ENCODE measurements at places on chromosomes 3 and 15.

DNA sequence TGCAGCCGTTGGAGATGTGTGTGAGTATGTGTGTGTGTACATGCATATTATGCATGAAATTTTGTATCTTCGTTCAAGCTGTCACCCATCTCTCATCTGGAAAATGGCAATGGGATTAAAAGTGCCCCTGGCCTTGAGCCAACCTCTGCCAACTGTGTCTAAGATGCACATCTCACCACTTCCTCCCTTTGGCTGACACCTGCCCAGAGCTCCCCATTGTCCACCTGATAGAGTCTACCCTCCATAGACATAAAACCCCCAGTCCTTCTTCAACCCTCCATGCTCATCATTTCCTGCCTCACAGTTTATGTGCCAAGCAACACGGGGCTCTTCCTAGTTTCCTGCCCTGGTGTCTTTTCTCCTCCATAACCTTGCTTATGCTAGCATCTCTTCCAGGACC is 187.5 kb upstream of the HES1 start:
- DNase-seq: no peak

DNA sequence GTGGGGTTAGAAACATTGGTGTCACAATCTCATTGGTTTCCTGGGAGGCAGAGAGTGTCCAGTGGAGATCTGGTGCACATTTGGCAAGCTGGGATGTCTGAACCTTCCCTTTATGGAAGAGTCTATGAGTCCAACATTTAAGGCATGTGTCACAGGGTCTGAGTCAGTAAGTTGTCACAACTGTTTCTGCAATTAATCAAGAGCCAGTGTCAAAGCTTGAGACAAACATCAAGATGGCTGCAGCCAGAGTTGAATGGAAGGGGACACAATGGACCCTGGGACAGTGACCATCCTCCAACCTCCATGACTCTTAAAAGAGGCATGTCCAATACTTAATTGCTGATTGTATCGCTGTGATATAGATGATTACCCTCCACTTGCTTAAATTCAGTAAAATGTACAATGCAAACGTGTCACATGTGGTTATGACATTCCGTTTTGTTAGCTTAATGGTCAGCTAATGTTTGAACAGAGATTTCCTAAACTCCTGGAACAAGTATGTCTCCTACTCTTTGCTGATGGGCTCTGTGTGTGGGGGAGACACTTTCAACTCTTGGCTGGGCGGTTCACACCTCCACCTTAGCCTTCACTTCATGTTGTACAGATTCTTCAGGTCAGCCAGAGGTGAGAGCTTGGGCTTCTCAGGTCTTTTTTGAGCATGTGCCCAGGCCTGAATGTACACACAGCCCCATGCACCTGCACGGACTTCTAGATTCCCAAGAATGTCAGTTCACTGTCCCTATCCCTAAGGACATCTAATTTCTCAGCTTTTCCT is 79.9 kb upstream of the PRR23E start:
- DNase-seq: no peak

DNA sequence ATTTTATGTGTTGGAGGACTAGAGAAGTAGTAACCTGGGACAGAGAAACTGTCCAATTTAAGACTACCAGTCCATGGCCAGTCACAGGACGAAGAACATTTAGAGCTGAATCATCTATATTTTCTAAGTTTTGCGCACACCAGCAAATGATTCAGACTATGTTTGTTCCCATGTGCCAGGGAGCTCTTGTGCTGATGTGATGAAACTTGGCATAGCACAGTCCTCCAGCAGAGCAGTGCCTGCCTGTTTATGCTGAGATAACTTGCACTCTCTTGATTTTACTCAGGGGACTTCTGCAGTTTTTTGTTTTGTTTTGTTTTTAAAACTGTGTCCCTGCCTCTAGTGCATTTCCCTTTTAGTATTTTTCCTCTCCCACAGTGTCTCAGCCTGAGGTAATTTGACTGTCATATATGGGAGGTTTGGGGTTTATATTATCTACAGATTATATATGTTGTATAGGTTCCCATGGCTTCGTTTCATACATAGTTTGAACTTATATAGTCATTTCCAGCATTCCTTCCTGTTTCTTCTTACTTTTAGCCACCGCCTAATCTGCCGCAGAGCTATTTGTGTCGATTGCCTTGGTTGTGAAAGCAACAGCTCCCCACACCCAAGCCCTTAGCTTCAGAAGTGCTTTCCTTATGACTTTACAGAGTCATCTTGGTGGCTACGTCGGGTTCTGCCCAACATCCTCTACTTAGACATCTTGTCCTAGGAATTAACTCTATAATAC is 45.5 kb downstream of the PPM1L start:
- no peak for DNase-seq

DNA sequence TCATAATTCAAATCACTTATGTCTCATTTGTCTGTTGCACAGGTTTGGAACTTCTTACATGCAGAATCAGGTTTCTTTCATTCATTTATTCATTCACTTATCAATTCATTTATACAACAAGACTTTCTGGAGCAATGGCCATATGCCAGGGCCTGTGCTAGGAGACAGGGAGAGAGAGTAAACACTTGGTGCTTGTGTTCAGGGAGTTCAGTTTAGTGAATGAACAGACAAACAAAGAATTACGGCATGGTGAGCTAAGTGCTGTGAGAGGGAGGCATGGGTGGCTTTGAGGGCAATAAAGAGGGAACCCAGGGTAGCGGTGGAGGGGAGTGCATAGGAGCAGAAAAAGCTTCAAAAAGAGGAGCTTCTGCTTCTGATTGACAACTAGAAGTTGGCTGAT is 8.5 kb upstream of the IREB2 start:
- DNase-seq: no peak

- DNase-seq: peak; percentile 35
Observed at GRCh38 chr15:82021992-82022391, 23.8 kb downstream of the MEX3B start.

- DNase-seq: no peak
Observed at GRCh38 chr3:27034255-27034654, 334.9 kb downstream of the NEK10 start.

DNA sequence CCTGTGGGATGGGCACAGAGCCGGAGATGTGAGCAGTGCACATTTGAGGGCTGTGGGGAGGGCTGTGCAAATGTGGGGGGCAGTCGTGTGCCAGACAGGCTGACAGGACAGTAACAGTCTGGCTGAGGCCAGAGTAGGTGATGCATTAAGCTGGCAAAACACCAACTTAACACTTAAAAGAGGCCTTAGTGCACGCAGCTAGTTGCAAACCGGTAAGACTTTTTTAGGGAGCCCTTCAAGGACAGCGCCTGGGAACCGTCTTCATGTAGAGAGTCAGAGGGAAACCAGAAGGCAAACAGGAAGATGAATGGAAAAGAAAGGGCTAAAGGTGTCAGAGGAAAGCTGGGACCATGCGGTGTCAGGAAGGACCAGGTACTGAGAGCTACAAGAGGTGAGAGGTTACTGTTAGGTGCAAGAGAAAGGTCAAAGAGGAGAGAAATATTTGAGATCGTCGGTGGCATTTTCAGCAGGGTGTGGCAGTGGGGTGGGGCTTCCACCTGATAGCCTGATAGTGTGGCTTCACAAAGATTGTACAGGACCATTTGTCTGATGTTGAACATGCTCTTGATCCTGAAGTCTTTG is 30.0 kb upstream of the CHD2 start:
- no peak for DNase-seq

GRCh38 chr3:49257187-49257586 is 19.8 kb downstream of the C3orf62 start:
- no peak for DNase-seq

DNA sequence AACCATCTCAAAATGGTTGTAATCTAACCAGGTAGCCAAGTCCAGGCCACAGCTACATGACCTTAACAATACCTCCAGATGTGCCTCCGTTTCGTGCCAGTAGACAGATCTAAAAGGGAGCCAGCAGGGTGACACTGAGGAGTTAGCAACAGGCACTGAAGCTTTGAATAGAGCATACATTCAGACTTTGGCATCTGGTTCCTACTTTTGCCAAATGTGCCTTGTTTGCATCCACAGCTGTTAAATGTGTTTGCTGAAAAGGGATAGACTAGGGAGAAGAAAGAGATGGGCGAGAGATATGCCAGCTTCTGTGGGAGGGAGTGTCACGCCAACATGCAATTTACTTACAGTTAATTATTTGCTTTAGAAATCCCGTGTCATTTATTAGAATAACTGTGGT is 1433.9 kb upstream of the CADM2 start:
- no peak for DNase-seq

GRCh38 chr3:113222451-113223086 is 11.2 kb downstream of the BOC start:
- DNase-seq: no peak

- DNase-seq: no peak
Observed at GRCh38 chr3:62228467-62228866, 144.9 kb downstream of the FEZF2 start.

GRCh38 chr3:53375019-53375418 is 27.7 kb upstream of the DCP1A start:
- DNase-seq: peak; percentile 43

GRCh38 chr3:193815246-193816027 is 222.4 kb downstream of the OPA1 start:
- DNase-seq: no peak

DNA sequence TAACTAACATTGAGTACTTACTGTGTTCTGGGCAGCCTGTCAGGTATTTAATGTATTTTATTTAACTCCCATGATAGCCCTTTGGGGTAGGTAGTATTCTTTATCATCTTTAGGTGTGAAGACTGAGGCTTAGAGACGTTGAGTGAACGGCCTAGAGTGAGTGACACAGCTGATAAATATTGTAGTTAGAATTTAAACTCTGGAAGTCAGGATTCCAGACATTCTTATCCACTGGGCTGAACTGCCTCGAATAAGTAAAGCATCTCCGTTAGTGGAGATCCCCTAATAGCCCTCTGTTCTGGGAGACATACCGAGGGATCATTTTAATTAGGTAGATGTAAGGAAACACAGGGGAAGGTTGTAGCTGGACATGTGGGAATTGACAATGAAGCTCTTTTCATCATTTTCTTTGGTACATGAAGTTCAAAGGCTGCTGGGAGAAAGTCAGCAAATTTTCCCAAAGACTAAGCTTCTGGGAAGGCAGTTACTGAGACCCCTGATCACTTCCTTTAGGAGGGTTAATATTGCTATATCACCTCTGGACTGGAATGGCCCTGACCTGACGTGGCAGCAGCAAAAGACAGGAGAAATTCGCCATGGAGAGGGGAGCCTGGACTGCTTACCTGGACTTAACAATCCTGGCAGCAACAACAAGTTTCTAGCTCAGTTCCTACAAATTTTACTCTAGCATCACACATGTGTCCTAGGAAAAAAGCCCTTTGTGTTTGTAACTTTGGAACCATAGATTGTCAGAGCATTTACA is 11.7 kb upstream of the PDCD6IP start:
- DNase-seq: peak; percentile 44

DNA sequence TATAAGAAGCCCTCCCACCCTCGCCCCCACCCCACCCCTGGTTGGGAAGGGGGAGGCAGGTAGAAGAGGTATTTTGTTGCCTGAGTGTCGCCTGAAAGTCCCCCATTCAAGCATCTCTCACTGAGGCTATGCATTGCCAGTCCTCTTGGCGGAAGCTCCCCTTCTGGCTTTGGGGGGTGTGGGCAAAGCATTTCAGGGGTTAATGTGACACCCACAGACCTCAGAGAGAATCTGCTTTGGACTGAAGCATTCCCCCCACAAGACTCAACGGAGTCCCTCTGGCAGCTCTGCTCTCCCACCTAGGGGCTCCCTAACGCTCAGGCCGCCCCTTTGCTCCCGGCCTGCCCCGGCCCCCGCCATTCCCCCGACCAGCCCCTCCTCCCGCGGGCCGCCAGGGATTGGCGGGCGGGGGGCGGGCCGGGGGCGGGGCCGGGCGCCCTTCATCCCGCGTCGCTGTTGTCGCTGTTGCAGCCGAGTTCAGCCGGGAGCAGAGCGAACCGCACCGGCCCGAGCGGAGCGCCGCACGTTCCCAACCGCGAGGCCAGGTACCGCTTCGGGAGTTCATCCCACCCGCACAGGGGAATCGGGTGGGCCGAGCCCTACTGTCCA is at the start of gene SLC38A3:
TSS of gene SLC38A3 (plus strand) at position 468 of the 609 bp plus-strand sequence. CDS start 8,929 bp downstream, outside the sequence.
- DNase-seq: no peak

GRCh38 chr3:183560607-183561006 is 5.1 kb upstream of the KLHL6 start:
- DNase-seq: no peak

- peak; percentile 84 for DNase-seq
Observed at GRCh38 chr15:39586387-39587095, 5.7 kb downstream of the THBS1 start.

DNA sequence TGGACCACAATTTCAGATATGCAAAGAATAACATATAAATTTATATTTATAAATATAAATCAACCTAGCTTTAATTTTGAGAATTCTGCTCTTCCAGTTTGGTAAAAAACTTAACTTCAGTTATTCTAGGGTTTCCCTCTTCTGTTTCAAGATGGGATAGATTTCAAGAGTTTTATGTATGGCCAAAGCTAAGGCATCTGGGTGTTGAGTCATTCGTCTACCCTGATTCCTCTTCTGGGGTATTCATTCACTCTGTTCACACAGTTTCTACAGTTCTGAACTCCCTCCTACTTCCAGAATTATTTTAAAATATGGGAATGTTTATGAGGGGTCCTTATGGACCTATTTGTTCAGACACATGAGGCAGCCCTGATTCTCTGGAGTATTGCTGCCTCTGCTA is 4.2 kb upstream of the FGF7 start:
- peak; percentile 14 for DNase-seq

DNA sequence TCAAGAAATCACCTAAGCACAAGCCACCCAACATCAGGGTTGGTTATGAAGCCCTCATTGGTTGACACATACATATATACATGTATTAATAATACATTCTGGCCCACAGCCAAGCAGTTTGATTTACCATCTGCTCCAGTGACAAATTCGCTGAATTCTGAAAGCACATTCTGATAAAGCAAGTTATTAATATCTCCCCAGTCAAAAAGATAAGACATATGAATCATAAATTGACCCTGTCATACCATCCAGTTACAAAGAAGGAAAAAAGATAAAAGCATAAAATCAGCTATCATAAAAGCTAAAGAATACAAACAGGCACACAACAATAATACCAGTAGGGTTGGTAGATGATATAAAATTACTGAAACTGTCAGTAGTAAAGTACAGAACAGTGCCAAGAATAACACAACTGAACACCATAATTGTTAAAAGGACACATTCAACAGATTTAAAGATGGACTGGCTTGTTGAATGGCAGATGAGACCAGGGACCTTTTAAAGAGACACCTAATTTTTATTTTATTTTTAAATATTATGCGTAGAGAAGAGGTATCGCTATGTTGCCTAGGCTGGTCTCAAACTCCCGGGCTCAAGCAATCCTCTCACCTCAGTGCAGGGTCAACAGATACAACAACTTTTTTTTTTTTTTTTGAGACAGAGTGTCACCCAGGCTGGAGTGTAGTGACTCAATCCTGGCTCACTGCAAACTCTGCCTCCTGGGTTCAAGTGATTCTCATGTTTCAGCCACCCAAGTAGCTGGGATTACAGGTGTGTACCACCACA is 7.7 kb downstream of the SNX4 start:
- peak; percentile 73 for DNase-seq

DNA sequence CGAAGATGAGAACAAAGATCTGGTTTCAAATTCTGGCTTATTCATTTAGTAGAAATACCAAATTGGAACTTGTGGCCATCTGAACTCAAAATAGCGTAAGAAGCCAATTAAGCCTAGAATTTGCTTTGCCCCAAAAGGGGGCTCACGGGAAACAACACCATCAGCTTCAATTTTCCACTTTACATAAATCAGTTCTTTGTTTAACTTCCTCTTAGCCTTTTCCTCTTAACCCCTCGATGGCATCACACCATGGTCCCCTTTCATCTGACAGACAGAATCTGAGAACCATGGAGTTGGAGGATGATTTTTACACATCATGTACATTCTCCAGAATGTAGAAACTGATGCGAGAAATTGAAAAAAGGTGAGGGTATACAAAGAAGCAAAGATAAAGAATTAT is 207.0 kb downstream of the FOXP1 start:
- DNase-seq: no peak
